ENCODE measurements at places on chromosomes 1 and 21.
A peak's percentile ranks its signal among the peaks of the same experiment; 100 is the strongest.

- no peak for DNase-seq
These were observed 6.9 kb downstream of the ACKR1 start for GRCh38 chr1:159211331-159212136.

DNA sequence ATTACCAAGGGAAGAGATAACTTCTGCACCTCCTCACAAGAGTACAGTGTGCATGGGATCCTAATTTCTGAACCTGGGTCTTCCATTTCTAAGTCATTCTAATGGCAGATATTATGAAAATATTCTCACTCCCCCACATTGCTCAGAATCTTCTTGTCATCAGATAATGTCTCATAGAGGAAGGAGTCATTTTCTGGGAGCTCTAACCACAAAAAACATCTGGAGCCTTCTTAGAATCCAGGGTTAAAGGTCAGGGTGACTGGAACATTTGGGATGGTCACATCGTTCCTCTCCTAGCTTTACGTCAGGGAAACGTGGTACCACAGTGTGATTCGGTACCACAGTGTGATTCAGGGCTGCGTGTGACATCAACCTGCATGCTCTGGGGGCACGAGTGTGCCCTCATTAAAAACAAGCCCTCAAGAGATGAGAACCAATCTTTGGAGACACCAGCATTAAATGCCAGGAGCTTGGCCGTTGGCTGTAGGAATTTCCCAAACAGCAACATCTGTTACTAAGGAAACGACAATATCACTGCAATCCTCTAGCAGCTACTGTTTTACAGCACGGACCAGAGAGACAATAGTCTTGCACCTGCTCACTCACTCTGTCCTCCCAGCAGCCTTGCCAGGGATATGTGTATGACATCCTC is 179.1 kb downstream of the PSMG1 start:
- DNase-seq = no peak

- DNase-seq = no peak
These were observed 25.7 kb downstream of the CRYAA start for GRCh38 chr21:43194303-43195120.

GRCh38 chr1:232743999-232744398 is 61.2 kb upstream of the MAP10 start:
- DNase-seq = no peak

DNA sequence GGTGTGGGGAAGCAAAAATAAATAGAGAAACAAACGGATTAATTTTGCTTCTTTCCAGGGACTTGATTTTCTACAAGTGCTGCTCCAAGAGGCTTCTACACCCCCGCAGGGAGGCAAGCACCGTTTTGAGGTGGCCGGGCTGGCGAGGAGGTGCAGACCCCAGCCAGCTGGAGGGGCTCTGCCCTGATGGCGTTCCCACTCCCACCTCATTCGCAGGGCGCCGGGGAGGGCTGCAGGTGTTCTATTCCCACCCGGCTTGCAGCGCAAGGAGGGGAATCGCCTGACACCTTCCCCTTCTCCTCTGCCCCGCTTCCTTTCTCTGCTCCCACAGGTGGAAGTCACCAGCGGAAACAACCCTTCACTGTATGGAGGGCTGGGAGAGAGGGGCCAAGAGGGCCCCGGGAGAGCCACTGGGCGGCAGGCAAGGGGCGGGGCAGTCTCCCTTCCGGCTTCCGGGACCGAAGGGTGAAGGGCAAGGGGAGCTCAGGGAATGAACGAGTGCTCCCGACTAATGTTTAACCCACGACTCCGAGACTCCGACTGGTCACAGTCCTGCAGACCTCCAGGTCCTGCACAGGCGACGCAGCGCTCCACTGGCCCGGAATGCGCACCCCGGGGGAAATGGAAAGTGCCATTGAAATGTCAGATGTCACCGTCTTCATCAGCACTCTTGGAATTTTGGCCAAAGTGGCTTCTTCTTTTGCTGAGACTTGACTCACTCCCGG is 29.1 kb downstream of the TEX35 start:
- DNase-seq = no peak

- no peak for DNase-seq
These were observed 56.8 kb downstream of the GLIS1 start for GRCh38 chr1:53681977-53682685.

- DNase-seq = no peak
These were observed 4.9 kb upstream of the TENT5C start for GRCh38 chr1:117600966-117601365.

GRCh38 chr1:151530461-151530860 is 9.6 kb upstream of the TUFT1 start:
- no peak for DNase-seq

GRCh38 chr1:19367584-19368041 is 55.5 kb downstream of the SLC66A1 start:
- no peak for DNase-seq

GRCh38 chr1:39805385-39805784 is 16.7 kb upstream of the BMP8B start:
- no peak for DNase-seq

GRCh38 chr1:66239834-66240233 is 294.1 kb upstream of the SGIP1 start:
- DNase-seq = no peak

GRCh38 chr1:202329891-202330290 is 11.8 kb downstream of the UBE2T start:
- no peak for DNase-seq

- DNase-seq = no peak
These were observed 1.9 kb downstream of the MTFR1L start for GRCh38 chr1:25821630-25822091.

DNA sequence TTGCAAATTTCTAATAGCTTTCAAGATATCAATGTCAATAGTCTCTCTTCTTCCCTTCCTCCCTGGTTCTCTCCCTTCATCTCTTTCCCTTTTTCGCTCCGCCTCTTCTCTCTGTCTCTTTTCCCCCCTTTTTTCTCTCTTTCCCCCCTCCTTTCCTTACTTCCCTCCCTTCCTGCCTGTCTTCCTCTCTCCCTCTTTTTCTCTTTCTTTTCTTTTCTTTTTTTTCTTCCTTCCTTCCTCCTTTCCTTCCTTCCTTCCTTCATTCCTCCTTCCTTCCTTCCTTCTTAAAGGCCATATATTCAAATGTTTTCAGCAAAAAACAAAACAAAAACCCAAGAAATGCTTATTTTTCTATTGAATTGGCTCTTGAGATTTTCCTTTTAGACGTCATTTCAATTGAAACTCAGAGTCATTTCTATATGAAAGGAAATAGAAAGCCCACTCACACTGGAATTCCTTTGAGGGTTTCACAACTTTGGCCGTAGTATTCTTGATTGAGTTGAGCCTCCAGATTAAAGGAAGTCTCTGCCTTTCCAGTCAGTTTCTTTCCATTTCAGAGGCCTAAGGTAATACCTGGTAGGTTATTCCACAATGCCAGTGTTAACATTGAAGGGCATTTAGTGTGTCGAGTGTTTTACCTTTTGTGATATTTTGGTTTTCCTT is 551.5 kb downstream of the LMO4 start:
- no peak for DNase-seq

- no peak for DNase-seq
These were observed 47.1 kb downstream of the CTH start for GRCh38 chr1:70458131-70458530.

DNA sequence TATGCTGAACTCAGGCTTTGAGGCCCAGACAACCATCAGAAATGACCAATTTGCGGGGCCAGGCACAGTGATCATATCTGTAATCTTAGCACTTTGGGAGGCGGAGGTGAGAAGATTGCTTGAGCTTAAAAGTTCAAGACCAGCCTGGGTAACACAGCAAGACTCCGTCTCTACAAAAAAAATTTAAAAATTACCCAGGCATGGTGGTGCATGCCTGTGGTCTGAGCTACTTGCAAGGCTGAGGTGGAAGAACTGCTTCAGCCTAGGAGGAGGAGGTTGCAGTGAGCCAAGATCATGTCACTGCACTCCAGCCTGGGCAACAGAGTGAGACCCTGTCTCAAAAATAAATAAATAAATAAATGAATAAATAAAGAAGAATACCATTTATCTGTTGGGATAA is 156.5 kb downstream of the EIF4G3 start:
- DNase-seq = no peak

GRCh38 chr1:152084853-152085252 is 4.0 kb downstream of the TCHHL1 start:
- no peak for DNase-seq

GRCh38 chr1:231206856-231207255 is 34.2 kb upstream of the GNPAT start:
- no peak for DNase-seq

GRCh38 chr1:64584479-64584878 is 114.5 kb downstream of the CACHD1 start:
- no peak for DNase-seq

- DNase-seq = no peak
These were observed 1.1 kb downstream of the HUNK start for GRCh38 chr21:31873696-31874599.

GRCh38 chr1:201250326-201251011 is 32.8 kb upstream of the PKP1 start:
- DNase-seq = no peak

GRCh38 chr21:41429925-41430491 is 4.0 kb downstream of the MX1 start:
- no peak for DNase-seq

- DNase-seq = no peak
These were observed 31.7 kb downstream of the ECE1 start for GRCh38 chr1:21258331-21259134.

GRCh38 chr1:39899611-39900538 is 1.8 kb downstream of the MYCL start:
- no peak for DNase-seq

GRCh38 chr1:9121496-9122409 is 7.1 kb downstream of the GPR157 start:
- DNase-seq = peak; percentile 59

- no peak for DNase-seq
These were observed 18.2 kb downstream of the SAMD13 start for GRCh38 chr1:84319662-84320061.

GRCh38 chr1:114756949-114757454 is 782 bp downstream of the CSDE1 start:
- no peak for DNase-seq

DNA sequence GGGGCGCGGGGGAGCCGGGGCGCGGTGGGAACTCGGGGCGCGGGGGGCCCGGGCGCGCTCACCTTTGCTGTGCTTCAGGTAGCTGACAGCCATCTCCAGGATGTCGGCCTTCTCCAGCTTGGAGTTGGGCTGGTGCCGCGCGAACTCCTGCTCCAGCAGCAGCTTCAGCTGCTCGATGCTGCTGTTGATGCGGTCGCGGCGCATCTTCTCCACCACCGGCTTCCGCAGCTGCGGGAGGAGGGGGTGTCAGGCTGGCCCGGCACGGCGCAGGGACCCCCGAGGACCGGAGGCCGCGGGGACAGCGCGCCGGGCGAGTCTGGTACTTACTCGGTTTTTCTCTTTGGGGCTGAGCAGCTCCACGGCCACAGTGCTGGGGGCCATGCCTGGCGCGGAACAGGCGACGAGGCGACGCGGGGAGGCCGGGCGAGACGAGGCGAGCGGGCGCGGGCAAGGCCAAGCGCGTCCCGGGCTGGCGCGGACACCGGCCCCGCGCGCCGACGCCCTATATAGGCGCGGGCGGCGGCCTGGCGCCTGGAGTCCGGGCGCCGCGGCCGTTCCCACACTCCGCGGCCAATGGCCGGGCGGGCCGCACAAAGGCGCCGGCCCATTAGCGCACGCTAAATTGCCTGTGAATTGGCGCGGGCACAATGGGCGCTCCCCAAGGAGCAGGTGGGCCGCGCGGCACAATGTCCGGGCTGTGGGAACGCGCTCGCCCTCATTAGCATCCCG is at the start of gene HES5:
TSS of gene HES5 (minus strand) at position 480 of the 729 bp plus-strand sequence. CDS start at position 381, 99 bp downstream.
- no peak for DNase-seq

GRCh38 chr1:95002540-95003432 is 70.0 kb downstream of the ALG14 start:
- no peak for DNase-seq

DNA sequence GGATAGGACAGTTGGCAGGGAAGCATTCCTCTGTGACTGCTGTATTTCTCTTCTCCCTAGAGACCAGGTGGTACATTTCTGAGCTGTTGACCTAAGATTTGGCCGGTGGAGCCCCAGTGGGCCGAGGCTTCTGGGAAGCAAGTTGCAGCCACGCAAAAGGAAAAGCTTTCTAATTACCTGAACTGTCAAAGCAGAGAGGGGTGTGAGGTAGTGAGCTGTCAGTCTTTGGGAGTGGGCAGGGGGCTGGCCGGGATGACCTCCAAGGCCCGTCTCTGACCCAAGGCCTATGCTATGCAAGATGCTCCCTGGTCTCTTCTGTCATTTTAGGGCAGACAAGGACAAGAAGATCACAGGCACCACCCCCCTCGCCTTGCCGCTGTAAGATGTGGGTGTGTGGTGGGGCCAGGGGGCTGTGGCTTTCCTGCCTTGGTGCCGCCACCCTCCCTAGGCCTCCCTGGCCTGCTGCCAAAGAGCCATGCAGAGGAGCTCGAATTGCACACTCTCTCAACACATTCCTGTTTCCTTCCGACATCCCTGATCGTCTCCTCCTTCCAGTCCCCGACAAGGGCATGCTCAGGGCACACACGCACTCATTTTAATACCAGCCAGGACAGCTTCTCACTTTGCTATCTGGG is 7.7 kb downstream of the PADI1 start:
- no peak for DNase-seq

DNA sequence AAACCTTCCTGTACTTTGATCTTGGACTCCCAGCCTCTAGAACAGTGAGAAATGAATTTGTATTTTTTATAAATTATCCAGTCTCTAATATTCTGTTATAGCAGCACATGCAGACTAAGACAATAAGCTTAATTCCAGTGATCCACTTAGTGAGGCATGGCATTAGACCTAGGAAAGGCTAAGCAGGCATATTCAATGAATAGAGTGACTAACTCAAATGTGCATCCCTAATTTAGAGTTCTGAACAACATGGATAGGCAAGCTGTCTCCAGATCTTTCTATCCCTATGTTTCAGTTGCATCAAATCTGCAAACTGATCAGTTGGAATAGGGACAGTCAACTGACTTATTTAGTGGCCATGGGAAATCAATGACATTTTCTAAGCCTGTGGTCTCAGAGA is 4.3 kb upstream of the ERICH3 start:
- no peak for DNase-seq

DNA sequence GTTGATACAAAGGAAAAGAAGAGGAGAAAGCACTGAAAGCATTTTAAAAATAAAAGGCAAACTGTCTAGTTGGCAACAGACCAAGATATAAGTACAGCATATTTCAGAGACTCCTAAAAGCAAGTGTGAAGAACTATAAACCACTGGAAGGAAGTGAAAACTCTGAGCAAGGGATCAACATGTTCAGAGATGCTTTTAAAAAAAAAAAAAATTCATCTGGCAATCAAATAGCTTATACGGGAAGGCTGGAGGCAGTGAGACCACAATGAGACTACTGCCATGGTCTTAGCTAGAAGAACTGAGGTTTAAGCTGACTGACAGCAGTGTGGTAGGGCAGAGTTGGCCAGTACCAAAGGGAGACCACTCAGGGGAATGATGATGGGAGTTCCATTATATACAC is 124.3 kb downstream of the VAV3 start:
- no peak for DNase-seq

Data from GM12864 (cell line).